Activated T-helper 1 cell treated with anti-CD3 and anti-CD28 coated beads, Interleukin-12 subunit alpha, Interleukin-12 subunit beta, Interleukin-2, Interleukin-4 antibody, amounts not matched to agents 30 ng/mL and 10 ng/mL and 1 ng/mL, durations not matched to agents 14 hours and 24 hours and 36 hours (primary cell): ENCODE measurements at places on chromosomes 4 and X. TPM values are rescaled to one million over a fixed set of nuclear protein-coding genes. Genes with fewer than 3 reads are reported as not detected.

ANOS1 gene
- total RNA-seq, result not detected in 2 replicates

FDCSP gene
- total RNA-seq, result not detected in 2 replicates

PNMA5 gene
- total RNA-seq, result not detected in 2 replicates

FGFR3 gene
- 0.29 and 0.39 TPM in 2 replicates for total RNA-seq

DNA sequence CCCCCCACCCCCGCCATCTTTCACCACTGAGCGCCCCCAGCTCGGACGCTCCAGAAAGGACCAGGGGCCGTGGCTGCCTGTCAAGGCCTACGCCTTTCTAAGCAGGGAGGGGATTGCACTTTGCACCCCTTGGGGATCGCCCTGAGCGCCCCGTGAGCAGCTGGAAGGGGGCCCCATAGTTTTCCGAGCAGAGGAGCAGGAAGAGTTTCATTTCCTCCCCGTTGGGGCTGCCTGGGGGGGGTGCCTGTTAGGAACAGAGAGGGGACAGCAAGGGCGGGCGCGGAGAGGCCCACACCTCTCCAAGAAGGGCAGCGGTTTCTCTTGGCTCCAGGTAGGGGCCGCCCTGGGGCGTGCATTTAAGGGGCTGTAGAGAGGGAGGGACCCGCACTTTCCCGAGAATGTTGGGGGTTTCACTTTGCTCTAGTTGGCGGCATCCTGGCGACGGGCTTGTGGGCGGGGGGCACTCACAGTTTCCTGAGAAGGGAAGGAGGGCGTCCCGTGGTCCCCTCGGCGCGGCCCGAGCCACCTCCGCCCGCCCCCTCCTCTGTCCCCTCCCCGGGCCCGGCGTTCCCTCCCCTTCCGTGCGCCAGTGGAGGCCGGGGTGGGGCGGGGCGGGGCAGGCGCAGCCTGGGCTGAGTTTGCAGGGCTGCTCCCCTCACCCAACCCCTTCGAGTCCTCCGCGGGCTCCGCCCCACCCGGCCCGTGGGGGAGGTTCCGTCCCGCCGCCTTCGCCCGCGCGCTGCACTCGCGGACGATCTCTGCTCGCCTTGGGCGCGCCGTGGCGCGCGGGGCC, 82.3 kb upstream of the CD99 start:
- DNase-seq, result peak; percentile 89

- peak; percentile 71 for DNase-seq
These were observed 628 bp downstream of the MXD4 start for GRCh38 chr4:2261110-2261852.

GRCh38 chrX:70039758-70040157, 10.0 kb downstream of the AWAT2 start:
- no peak for DNase-seq

- no peak for DNase-seq
These were observed 52.2 kb downstream of the ANK2 start for GRCh38 chr4:113101669-113102068.

DNA sequence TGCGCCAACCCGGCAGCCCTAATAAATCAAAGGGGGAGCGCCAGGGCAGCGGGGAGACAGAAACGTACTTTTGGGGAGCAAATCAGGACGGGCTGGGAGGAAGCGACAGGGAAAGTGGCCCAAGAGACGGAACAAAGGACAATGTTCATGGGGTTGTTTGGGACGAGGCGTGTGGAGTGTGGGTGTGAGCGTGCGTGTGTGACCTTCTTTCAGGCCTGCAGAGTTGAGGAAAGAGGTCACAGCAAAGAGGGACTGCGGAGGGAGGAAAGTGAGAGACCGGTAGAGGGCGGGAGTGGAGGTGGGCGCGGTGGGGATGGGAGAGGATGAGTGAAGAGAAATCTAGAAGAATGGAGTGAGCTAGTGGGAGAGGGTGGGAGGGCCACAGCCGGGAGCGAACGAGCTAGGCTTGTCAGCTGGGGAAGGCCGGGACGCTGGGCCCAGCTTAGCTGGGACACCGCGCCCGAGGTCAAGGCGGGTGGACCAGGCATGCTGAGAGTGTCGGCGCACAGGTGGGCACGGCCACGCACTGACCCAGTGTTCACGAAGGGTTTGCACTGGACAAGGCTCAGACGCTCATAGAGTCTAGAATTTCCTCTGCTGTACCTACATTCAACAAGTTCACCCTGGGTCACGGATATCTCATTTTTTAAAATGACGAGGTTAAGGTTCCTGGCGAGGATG, 14.7 kb upstream of the PITX2 start:
- DNase-seq, result no peak

GRCh38 chrX:107398115-107398514, 51.3 kb upstream of the FRMPD3 start:
- DNase-seq, result no peak

DNA sequence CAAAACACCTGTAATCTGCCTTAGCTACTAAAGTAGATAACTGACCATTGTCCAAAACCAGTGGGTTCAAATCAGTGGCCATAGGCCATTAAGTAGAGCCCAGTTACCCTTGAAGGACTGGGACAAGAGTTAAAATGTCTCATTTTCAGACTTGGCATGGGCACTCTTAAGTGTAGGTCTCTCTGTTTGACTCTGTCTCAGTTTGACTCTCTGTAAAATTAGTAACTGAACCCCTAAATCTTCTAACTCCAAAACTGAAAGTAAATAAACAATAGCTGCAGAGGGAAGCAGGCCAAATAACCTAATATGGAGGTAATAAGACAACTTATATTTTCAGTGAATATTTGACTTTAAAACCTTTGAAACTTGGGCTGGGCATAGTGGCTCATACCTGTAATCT, 89.1 kb downstream of the SLC16A2 start:
- DNase-seq, result no peak

DNA sequence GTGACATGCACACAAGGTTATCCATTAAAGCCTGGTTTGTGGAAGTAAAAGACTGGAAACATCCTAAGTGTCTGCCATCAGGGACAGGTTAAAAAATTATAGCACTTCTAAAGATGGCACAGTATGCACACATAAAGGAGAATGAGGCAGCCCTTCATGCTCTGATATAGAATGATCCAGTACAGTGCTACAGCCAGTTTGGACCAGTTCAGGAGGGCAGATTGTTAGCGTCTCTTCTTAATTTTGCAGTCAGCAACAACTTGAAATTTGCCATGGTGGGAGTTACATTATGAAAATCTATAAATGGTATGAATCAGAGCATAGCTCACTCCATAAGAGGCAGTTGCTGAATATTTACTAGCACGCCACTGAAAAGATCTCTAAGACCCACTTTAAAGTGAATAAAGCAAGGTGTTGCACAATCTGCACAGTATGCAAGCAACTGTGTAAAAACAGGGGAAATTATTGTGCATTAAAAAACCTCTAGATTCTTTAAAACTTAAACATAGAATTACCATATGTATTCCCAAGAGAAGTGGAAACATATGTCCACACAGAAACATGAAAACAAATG, 20.3 kb upstream of the SOD3 start:
- DNase-seq, result no peak

- no peak for DNase-seq
These were observed 155.8 kb downstream of the PPP3CA start for GRCh38 chr4:101191302-101192098.

DNA sequence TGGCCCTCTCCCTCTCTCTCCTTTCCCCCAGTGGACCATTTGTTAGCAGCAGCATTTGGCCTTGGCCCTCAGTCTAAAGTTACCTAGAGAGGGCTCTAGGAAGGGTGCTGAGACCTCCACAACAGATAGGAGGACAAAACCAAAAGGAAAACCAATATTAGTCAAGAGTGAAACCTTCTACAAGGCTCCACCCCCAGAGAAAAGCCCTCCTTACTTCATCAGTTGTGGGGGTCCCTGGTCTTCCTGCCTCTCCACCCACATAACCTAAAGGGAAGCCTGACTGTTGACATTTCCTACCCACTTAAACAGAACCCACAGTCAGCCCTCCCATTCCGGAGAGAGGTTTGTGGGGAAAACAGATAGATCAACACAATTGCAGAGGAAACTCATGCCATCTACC, 4.7 kb upstream of the CD40LG start:
- DNase-seq, result no peak

DNA sequence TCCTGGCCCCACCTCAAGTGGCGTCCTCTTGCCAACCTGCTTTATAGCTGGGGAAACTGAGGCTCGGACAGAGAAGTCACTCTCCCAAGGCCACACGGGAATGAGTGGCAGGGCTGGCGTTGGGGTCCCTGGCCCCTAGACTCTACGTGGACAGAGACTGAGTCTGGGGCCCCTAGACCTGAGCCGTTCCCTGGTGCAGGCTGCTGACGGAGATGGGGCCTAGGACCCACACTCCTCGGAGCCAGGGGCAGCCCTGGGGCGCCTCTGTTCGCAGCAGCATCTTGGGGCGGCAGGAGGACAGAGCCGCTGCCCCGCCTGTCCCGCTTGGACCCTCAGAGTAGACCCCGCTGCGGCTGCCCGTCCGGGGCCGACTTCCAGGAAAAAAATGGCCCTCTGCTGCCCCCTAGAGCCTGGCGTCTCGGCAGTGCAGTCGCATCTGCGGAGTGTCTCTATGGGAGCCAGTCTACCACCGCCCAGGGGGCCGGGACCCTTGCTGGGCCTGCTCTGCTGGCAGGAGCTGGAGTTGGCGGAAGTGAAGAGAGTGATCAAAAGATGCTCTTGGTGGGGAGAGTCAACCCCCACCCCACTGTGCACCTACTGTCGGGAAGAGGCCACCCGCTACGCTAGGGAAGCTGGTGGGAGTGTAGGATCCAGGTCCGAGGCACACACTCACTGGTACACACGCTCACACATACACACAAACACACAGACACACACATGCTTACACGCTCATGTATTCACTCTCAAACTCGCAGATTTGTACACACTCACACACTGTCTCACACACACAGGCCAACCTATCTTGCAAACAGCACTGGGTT, 220.1 kb downstream of the AFAP1 start:
- DNase-seq, result peak; percentile 17

DNA sequence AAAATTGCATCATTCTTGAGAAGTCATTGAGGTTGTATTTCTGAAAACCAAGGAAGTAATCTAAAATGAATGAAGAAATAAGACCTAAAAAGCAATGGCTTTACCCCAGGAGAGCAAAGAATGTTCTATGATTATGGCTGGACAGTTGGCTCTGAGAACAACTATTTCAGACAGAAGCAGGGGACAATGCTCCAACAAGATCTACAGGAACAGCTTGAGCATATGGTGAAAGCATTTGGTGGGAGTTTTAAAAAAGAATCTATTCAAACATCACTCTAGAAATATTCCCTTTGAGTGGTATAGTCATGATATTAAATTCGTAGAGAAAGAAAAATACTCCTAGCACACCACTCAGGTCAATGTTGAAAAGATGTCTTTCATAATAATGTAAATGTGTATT, 26.7 kb downstream of the DYNLT3 start:
- DNase-seq, result no peak

DNA sequence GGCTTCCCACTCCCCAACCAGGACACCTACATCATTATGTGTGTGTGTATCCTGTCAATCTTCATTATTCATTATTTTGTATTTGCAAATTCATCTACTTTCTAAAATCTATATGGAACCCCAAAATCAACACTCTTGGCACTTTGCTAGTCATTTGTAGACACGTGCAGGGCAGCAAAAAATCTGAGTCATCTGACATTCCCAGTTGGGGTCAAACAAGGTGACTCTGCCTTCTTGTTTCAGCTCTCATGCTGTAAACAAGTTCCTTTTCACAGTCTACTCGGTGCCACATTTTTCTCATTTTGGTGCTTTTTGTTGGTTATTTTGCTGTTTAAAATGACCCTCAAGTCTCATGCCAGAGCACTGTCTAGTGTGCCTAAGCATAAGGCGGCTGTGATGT, 5.9 kb downstream of the MRFAP1L1 start:
- no peak for DNase-seq

GRCh38 chr4:15575966-15576365, 79.2 kb downstream of the FBXL5 start:
- no peak for DNase-seq

- DNase-seq, result no peak
These were observed 537 bp downstream of the RBM10 start for GRCh38 chrX:47145395-47146120.
